Mesendoderm (in vitro differentiated cells): ENCODE measurements at places on chromosomes 1 and 21.

- peak; percentile 23 for DNase-seq
Observed at GRCh38 chr1:215282557-215282956, 200.0 kb downstream of the KCNK2 start.

GRCh38 chr1:10059342-10059718, 26.6 kb downstream of the UBE4B start:
- DNase-seq, result no peak

DNA sequence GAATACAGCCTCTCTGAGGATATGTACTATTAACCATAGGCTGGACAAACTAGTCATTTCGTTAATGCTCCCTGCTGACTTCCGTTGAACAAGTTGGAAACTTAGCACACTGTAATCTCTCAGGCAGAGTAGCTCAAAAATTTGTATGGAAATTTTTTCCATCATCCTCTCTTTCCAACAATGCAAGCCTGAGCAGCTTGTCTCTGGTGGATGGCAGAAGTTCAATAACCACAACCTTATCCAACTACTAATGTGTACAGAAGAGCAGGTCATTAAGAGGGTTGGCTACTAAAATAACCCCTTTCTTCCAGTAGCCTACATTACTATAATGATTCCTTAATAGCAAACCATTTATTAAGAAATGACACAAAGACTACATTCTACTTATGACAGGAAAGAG, 262.3 kb downstream of the NFIA start:
- DNase-seq, result no peak

- peak; percentile 34 for DNase-seq
Observed at GRCh38 chr1:93692983-93693591, 11.4 kb upstream of the BCAR3 start.

- no peak for DNase-seq
Observed at GRCh38 chr1:22969304-22969709, 3.4 kb downstream of the LACTBL1 start.

- no peak for DNase-seq
Observed at GRCh38 chr21:36735201-36735515, 36.2 kb downstream of the SIM2 start.

GRCh38 chr1:117653732-117654492, 48.1 kb downstream of the TENT5C start:
- no peak for DNase-seq

DNA sequence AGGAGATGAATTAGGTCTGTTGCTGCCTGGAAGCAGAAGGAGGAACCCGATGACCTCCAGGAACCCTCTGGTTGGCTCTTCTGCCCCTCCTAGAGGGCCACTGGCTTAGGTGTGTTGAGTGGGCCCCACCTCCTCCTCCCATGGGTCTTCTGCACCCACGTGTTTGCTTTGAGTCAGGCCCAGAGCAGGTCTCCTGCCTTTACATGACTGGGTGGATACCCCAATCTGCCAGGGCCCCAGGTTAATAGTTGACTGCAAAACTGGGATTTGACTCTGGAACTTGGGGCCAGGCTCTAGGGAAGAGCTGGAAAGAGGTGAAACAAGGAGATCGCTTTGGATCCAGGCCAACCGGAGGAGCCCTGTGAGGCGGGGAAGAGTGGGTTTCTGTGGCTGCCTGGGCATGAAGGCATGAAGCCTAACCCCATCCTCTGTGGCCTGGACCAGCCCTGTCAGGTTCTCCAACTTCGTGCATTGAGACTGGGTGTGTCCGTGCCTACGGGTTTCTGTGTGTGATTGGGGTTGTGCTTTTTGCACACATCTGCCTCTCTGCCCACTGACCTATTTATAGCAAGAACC, 7.8 kb upstream of the LAD1 start:
- no peak for DNase-seq

DNA sequence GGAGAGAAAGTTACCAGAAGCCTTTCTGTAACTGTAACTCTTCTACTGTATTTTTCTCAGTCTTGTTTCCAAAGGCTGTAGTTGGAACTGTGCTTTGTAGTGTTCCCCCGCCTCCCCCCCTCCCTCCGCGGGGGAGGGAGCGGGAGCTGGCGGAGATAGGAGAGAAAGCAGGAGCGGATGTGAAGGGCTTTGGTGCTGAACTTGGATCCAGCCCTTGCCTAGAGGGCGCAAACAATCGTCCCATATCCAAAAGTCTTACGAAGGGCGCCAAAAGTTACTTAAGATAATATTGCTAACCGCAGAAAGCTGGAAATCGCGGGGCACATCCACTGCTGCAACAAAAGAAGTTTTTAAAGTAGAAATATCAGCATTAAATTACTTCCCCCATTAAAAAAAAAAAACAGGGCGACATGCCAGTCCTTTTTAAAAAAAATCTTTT, 2.4 kb upstream of the NFIA start:
- peak; percentile 89 for DNase-seq

DNA sequence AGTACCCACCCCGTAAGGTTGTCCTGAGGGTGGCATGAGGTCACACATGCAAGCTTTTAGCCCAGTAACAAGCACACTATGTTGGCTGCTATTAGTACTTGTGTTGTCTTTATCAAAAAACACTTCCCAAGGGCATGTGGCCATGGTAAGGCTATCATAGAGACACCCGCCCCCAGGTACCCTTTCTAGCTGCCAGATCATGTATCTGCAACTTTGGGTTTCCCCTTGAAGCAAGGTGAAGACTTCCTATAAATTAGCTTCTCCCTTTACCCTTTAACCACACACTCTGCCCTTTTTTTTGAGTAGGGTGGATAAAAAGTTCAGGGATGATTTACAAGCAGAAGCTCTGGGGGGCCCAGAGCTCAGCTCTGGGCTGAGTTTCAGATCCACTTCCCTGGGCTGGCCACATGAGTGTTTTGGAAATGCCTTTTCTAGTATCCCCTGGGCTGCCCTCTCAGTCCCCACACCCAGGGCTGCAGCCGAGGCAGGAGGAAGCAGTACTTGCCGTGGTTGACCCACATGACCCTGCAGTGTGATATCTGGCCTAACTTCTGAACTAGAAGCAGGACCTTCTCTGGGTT, 2.0 kb downstream of the ZDHHC18 start:
- no peak for DNase-seq

GRCh38 chr21:42319376-42319775, 4.2 kb upstream of the TFF3 start:
- DNase-seq, result no peak

GRCh38 chr1:997993-998744, 1.7 kb downstream of the HES4 start:
- DNase-seq, result peak; percentile 31

- no peak for DNase-seq
Observed at GRCh38 chr1:222043444-222044292, 301.8 kb upstream of the DUSP10 start.

- DNase-seq, result peak; percentile 76
Observed at GRCh38 chr1:20485527-20486456, at the start of gene CAMK2N1. Gene CAMK2N1 (minus strand): TSS chr1:20486210. CDS start chr1:20485379, 831 bp downstream.

DNA sequence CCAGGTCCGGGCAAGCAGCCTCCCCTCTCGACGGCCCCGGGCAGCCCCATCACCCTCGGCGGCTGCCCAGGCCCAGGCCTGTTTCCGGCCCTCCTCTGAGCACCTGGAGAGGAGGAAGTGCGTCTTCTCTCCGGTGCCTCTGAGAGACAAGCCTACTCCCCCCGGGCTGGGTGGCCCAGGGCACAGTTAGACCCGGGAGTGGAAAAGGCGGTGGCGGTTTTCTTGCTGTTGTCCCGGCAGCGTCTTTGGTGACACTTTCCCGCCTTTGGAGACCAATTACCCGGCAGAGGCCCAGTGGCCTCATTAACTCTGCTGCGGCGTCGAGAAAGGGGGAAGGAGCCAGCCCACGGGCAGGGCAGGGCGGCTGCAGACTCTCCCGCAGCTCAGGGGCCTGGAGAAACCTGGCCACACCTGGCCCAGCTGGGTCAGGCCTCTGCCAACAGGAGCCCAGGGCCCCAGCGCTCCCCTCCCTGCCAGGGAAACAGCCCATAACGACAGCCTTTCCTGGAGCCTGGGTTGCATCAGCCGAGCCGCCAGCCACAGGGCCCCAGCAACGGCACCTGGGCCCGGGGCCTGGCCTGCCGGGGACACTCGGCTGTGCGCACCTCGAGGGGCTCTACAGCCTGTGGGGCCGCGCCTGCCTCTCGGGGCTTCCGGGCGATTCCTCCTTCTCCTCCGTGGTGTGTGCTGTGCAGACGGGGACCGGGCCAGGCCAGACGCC, 28.4 kb upstream of the C1orf159 start:
- no peak for DNase-seq

GRCh38 chr1:44326024-44326701, 28.9 kb downstream of the ERI3 start:
- no peak for DNase-seq

DNA sequence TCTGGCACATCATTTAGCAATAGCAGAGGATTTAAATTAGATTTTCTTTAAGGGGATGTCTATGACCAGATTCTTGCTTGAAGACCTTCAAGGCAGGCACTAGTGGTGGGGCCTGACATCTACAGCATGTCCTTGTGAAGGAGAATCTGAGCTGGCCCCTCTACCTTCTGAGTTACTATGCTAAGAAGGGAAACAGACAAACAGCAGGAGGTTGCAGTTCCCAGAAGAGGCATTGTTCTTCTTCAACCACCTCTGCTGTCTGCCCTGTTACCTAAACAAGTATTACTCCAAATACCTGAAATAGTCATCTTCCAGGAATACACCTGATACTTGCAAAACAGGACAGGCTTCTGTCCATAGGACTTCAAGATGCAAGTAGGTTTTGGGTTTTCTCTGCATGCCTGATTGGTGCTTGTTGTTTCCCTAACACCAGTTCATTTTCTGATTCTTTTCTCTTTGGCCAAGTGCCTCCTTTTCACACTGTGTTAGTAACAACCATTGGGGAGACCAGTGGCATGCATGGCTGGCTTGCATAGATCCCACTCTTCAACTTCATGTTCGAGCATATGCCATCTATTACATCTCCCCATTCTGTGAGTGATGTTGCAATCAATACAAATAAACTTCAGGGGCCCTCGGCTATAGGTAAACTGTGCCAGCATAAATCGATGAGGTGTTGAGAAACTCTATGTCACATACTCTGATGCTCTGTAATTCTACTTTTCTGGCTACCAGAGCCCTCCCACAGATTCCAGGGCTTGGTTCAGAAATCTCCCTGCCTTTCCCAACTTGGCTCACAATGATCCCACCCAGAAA, 93.0 kb upstream of the DUSP10 start:
- peak; percentile 57 for DNase-seq

GRCh38 chr1:229380536-229381160, 37.8 kb upstream of the CCSAP start:
- no peak for DNase-seq

DNA sequence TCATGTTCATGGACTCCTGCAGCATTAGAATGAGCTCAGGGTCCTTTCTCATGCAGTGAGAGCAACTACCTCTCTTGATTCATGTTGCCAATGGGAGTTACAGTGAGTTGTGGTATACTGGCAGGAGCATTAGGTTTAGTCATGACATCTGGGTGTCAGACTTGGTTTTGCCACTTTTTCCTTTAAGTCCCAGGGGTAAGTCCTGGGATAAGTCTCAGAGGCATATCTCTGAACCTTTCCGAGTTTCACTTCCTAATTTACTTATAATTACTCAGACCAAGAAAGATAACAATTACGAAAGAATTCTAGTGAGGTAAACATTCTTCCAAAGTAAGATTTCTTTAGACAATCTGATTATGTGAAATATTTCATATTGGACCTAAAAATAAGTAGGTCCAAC, 606.0 kb downstream of the SMYD3 start:
- DNase-seq, result no peak

GRCh38 chr1:115063228-115063901, 25.9 kb downstream of the TSPAN2 start:
- no peak for DNase-seq

DNA sequence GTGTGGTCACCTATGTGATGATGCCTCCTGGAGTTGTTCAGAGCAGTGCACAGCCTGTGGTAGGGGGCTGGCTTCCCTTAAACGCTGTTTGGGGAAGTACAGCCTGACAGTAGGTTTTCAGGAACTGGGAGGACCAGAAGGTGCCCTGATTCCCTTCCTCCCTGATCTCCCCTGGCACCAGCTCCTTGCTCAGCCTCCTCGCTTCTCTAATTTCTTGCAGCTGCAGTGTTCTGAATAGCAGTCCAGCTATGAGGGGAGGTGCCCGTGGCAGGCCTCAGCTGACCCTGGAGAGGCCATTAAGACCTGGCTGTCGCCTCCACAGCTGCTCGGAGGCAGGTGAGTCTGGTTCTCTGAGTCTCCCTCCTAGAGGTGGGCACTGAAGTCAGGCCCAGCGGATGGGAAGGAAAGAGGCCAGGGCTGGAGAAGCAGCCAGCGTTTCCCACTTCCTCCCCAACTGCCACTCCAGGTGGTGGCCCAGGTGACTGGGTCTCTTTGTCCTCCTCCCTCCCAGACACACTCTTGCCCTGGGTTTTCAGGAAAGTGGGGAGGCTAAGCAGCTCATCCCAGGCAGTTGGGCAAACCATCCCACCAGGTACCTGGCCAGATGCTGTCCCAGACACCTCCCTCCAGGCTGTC, 52.0 kb upstream of the RPL11 start:
- DNase-seq, result no peak

DNA sequence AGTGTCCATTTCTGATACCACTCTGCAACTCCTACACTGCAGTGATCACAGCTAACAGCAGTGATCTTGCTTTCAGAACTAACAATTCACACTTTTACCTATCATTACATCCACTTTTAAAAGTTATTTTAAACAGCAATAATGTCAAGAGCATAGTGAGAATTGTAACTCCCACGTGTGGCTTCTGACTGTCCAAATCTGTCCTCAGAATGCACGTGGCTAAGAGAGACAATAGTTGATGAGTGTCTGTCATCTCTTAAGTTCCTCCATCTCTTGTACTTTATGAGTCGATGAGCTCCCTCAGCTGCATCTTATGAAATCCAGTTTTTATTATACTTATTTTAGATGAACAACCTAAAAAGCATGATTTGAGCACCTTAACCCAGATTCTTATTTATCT, 16.5 kb upstream of the CFHR5 start:
- no peak for DNase-seq

DNA sequence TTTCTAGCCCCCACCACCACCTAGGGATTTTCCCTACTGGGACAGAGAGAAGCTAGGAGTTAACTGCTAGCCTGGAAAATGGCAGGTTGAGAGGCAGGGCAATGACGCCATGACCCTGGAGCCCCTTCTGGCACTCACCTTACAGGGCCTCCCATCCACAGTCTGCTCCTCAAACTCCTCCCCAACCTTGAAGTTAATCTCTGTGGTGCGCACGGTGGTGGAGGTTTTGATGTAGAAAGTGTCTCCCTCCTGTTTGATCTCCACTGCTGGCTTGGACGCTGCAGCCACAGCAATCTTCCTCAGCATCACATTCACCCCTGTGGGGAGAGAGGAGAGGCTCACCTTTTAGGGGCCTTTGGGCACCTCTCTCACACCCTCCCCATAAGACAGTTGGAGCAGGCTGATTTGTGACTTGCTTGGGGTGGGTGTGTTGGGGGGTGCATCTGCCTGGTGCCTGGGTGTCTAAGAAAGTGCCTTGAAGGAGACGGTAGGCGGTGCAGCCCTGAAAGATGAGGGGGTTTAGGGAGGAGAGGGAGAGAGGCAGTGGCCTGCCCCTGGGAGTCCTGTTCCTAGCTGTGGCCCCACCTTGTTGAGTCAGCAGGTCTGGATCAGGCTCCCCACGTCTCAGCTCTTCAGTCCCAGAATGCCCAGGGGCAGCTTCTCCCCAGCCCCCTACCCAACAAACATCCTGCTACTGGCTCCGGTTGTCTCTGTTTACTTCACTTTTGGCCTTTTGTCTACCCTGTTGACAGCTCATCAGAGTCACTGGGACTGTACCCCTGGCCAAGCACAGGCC, 4.4 kb downstream of the CRABP2 start:
- no peak for DNase-seq

- DNase-seq, result no peak
Observed at GRCh38 chr1:21293537-21294265, 3.4 kb upstream of the ECE1 start.
